Substantia nigra (tissue), 51 donors: ENCODE measurements at places on chromosomes 3 and 15.

DNA sequence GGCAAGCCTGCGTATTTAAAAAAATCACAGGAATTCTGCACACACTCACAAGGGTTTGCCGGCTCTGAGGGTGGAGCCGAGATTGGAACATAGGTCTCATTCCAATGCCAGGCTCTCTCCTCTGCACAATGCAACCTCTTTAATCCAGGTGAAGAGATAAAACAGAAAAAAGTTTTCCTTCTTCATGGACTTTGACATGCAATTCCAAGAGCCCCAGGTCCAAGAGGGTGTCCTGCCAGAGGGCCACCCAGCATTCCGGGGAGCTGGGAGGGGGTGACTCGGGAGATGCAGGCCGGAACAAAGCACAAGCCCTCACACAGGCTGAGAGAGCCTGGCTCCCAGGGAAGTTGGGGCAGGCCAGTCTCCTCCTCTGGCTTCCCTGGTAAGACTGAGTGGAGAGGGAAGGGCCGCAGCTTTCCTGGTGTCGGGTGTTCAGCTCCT, 6.7 kb upstream of the SLC12A8 start:
- DNase-seq: no peak

GRCh38 chr3:140599009-140599408, 78.9 kb upstream of the TRIM42 start:
- no peak for DNase-seq

GRCh38 chr15:40768521-40769273, 1.1 kb upstream of the C15orf62 start:
- no peak for DNase-seq

- no peak for DNase-seq
These were observed 19.0 kb downstream of the THBS1 start for GRCh38 chr15:39599871-39600270.

GRCh38 chr3:154015307-154015706, 105.9 kb upstream of the ARHGEF26 start:
- no peak for DNase-seq

- no peak for DNase-seq
These were observed 811.0 kb upstream of the ALCAM start for GRCh38 chr3:104555728-104556127.

- DNase-seq: no peak
These were observed at the start of gene CCR4 for GRCh38 chr3:32951410-32951811. Gene CCR4, plus strand, starts transcription at chr3:32951644. Its CDS starts 1,779 bp downstream, at chr3:32953423.

- no peak for DNase-seq
These were observed 11.0 kb downstream of the TRPC1 start for GRCh38 chr3:142734834-142735233.

DNA sequence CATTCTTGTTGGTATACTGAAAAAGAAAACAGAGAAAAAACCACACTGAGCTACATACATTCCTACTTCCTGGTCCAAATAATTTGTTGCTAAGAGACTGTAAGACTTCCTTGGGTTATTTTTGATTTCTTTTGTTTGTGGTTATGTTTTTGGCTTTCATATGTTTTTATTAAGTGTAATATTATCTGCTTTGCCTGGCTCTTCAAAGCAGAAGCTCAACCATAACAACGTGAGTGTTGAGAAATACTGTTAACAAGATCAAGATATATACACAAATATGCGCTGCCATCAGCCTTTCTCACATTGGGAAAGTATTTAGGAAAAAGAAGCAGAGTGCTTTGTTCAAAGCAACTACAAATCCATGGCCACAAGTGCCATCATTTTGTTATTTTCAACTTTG, 556.2 kb upstream of the CBLB start:
- DNase-seq: no peak

- DNase-seq: no peak
These were observed 8.7 kb downstream of the ATXN7 start for GRCh38 chr3:63872135-63872924.

DNA sequence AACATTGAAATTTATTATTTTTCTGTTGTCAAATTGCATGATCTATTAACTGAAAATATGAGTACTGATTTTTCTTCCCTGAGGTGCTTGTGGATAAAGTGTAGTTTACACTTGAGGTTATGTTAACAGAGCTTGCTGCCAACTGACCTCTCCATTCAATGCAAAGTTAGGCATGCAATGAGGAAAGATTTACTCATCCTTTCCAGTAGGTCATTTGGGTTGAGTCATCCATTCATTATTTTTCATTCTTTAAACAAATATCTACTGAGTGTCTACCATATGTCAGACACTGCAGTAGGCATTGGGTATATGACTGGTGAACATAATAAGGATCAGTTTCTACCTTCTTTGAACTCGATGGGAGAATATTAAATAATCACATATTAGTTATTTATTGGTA, 604.1 kb downstream of the EDEM1 start:
- no peak for DNase-seq

DNA sequence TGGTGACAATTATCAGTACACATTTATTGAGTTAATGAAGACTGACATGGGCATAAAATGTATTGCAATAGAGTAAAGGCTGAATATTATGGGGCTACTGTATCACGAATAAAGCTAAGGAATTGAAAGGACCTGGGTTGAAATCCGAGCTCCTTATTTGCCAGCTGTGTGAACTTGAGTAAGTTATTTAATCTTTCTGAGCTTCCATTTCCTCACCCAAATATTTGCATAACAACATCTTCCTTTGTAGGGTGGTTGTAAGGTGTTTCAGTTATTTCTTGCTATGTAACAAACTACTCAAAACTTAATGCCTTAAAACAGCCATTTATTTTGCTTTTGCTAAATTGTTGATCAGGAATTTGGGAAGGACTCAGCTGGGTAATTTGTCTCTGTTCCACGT, 111.1 kb upstream of the TSC22D2 start:
- no peak for DNase-seq

DNA sequence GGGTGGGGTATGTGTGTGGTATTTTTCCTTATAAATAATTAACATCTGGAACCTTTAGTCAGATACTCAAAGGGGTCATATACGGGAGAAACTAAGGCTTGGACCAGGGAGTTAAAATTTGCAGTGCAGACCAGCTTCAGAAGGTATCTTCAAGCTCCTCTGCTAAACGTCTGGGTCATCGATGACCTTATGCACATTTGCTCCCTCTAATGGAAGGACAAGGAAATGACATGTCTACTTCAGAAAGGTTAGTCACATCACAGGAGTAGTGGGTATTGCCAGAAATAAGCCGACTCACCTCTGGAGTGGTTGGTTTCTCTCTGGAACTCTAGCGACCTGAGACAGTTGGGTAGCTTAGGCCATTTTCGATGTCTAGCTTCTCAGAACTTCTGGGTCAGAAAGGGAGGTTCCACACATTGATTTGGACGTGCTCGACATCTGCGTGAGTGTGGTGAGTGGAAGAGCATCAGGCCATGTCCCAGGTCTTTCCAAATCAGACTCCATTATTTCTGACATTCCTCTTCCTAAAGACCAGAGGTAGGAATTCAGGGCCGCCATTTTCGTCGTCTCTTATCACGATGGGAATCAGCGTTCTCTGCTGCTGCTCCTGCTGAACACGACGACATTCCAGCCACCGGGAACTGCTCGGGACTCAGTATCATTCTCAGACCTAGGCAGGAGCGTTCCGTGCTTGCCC, 31.8 kb upstream of the RASA2 start:
- DNase-seq: no peak

DNA sequence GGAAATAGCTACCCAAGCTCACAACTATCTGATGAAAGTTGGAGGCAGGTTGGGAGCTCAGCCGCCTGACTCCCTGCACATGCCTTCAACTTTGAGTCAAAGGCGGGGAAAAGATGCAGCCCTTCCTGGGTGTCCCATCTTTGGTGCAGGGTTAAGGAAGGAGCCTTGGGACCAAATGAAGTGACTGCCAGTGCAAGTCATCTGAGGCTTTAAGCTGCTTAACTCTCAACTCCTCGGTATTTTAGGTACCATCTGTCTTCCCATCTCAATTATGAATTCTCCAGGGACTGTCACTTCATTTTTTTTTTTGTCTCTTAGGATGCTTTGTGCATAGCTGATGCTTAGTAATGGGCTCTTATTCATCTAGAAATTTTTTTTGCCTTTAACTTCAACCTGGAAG, 408.8 kb upstream of the C2CD4B start:
- no peak for DNase-seq

DNA sequence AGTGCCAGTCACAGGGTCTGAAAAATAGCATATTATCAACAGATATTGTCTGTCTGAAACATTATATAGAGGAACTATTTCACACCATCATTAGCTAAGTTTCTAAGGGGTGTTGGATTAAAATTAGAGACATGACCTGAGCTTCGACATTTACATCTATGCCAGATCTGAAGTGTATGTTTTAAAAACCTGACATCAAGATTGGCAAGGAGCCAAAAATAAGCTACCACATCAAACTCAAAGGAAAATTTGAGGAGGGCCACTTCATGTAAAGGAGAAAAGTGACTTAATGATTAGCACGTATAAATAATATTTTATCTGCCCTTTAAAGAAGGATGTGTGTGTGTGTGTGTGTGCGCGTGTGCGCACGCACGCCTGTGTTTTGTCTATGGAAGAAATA, 752.0 kb upstream of the GRM7 start:
- DNase-seq: no peak

DNA sequence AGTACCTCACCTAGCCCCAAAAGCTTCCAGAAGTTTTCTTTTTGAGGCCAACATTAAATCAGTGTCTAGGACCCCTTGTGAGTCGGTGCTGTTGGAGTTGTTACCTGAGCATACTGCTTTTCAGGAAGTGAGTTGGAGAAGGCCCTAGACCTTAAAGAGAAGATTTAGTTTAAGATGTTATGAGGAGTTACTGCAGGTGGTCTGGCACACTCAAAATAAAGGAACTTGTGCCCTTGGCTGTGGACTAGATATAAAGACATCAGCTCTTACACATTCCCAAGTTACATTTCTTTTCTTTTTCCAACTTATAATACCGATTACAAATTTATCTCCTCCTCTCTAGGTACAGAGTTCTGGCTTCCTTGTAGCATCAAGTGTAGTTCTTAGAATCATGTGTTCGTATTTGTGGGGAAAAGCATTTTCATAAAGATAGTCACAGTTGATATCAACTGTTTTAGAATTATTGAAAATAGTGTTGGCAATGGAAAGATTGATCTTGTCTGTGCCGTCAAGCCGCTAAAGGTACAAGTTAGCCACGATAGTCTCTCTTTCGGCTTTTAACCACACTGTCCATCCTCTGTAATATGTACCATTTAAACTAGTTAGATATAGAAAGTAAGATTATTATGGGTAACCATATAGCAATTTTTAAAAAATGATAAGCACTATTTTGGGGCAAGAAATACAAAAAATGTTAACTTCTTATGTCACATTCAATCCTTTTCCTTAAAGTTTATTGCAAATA, 8.6 kb downstream of the ZIC1 start:
- no peak for DNase-seq
